ENCODE measurements at places on chromosomes 7 and 10. TPM values are rescaled to one million over a fixed set of nuclear protein-coding genes. Genes with fewer than 3 reads are reported as not detected.

DNAH11 gene
- total RNA-seq: not detected

LIPN gene
- 0.48 TPM for total RNA-seq

HOXA3 gene
- total RNA-seq: 27.3 TPM

HOXA13 gene
- total RNA-seq: 22.5 TPM

PNLIPRP3 gene
- total RNA-seq: not detected

RAB19 gene
- total RNA-seq: 20.0 TPM

MIOS gene
- 41.9 TPM for total RNA-seq

ANXA11 gene
- total RNA-seq: 134 TPM

UCMA gene
- total RNA-seq: not detected

HTR7 gene
- total RNA-seq: 1.3 TPM

CTAGE4 gene
- total RNA-seq: 63.3 TPM

OR2A42 gene
- total RNA-seq: not detected

ACTR3C gene
- total RNA-seq: 71.1 TPM

MMD2 gene
- not detected for total RNA-seq

CFTR gene
- 176 TPM for total RNA-seq

TRPV5 gene
- not detected for total RNA-seq

FZD8 gene
- total RNA-seq: 11.7 TPM

CALHM3 gene
- total RNA-seq: not detected

UTF1 gene
- total RNA-seq: not detected

PDGFA gene
- total RNA-seq: 123 TPM

OPALIN gene
- not detected for total RNA-seq

FFAR4 gene
- 14.9 TPM for total RNA-seq

TSPAN12 gene
- 37.0 TPM for total RNA-seq

PHYHIPL gene
- total RNA-seq: 0.27 TPM

SEMA3D gene
- 1.6 TPM for total RNA-seq

OPN4 gene
- total RNA-seq: 1.5 TPM

FXYD4 gene
- not detected for total RNA-seq

ABCB4 gene
- 1.1 TPM for total RNA-seq

GRM8 gene
- total RNA-seq: 4.9 TPM

HK1 gene
- total RNA-seq: 43.0 TPM

ZNF853 gene
- 8.8 TPM for total RNA-seq

NEUROG3 gene
- 0.64 TPM for total RNA-seq

ADAMTS14 gene
- total RNA-seq: 0.96 TPM

HYAL4 gene
- total RNA-seq: not detected

All from transverse colon (tissue), 4 donors.